ENCODE measurements at places on chromosomes 5 and 9.

DNA sequence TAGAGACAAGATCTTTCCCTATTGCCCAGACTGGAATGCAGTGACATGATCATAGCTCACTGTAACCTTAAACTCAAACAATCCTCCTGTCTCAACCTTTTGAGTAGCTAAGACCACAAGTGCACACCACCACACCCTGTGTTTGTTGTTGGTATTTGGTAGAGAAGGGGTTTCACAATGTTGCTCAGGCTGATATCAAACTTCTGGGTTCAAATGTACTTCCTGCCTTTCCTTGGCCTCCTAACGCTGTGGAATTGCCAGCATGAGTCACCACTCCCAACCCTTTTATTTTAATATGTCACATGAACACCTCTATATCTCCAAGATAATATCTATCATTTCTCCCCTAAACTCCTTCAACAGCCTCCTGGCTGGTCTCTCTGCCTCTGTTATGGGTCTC lies 719.0 kb downstream of the PTPRD start:
- no peak for DNase-seq

GRCh38 chr5:55604611-55605067 lies 69.9 kb upstream of the PLPP1 start:
- DNase-seq, result no peak

- DNase-seq, result no peak
Observed at GRCh38 chr5:76091351-76091750, 8.2 kb downstream of the SV2C start.

DNA sequence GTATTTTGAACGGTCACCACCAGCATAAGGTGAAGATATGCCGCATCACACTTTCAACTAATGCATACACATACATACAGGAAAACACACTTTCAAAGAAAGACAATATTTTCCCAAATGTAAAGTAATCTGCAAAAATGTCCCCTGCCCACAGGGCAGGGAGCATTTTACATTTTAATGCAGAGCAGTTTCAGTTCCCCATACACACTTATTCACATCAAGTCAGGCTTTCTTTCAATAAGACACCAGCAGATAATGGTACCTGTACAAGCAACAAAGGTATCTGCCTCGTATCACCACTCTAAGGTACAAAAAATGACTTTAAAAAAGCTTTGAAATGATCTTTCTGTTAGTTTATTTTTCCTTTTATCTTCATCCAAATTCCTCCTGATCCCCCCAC lies 247.1 kb upstream of the CCNG1 start:
- no peak for DNase-seq

DNA sequence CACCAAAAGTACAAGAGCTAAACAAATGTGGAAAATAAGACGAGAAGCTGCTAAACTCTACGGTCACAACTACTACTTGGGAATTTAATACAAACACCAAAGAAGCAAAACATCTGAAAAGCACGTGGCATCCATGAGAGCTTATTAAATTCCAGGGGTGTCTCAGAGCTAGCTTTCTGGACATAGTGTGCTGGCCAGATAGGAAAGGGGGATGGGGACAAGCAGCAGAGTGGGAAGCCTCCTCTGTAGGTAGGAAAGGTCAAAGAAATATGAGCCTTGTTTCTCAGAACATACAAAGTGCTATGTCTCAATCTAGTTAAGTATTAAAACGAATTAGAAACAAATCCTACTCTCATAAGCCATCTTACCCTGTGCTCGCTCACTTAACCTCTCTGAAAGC lies 51.3 kb upstream of the GOLPH3 start:
- DNase-seq, result no peak

DNA sequence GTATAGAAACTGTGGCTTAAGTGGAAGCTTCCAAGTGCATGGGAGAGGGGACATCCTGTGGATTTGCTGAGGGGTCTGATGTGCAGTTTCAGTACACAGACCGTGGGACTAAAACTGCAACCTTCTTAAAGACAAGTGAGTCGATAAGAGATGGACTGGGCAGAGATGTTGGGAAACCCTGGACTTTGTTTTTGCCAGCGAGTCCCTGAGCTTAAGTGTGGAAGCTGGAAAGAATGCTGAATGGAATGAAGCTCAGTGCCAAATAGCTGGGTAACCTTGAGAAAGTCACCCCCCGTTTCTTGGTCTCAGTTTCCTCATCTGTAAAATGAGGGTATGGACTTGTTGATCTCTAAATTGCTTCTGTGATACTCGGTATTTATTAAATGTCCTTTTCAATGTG lies 37.3 kb upstream of the KLF9 start:
- DNase-seq, result no peak

- no peak for DNase-seq
Observed at GRCh38 chr5:178732281-178732680, 1.8 kb upstream of the ZNF354A start.

DNA sequence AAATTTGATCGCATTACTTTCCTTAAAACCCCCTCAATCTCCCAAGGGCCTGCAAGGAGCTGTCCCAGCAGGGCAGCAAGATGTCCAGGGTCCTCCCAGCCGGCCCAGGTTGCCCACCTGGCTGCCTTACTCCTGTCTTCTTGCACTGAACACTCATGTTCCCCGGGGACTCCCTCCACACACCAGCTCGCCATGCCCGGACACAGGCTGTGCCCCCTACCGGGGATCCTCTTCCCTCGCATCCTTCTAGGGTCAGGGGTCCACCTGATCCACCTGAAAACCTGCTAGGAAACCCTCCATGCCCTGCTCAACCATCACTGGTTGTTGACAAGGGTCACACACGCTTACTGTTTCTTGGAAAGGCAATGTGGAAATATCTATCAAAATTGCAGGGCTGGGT lies 172.0 kb upstream of the MSX2 start:
- no peak for DNase-seq

GRCh38 chr5:124783285-124783684 lies 36.8 kb upstream of the ZNF608 start:
- DNase-seq, result no peak

DNA sequence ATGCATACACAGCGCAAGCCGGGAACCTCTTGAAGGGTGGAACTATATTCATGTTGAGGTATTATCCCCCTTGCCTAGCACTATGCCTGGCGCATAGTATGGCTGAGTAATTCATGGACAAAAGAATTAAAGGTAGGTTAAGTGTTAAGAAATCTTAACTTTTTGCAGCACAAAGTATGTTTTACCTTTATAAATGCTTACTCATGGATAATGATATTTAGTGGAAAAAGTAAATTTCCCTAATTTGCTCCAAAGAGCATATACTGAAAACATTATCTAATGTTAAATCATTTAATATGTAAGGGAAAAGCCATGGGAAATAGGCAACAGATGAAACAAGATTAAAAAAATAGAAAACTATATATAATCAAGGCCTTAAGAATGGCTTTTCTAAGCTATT lies 296.2 kb downstream of the PJA2 start:
- DNase-seq, result no peak

- DNase-seq, result no peak
Observed at GRCh38 chr9:108662091-108662875, 193.5 kb downstream of the ACTL7B start.
